Activated naive CD8-positive, alpha-beta T cell treated with anti-CD3 and anti-CD28 coated beads, Interleukin-2, amount 10 ng/mL, durations not matched to agents 7 days and 5 days (primary cell): ENCODE measurements at places on chromosomes 5 and 9.

DNA sequence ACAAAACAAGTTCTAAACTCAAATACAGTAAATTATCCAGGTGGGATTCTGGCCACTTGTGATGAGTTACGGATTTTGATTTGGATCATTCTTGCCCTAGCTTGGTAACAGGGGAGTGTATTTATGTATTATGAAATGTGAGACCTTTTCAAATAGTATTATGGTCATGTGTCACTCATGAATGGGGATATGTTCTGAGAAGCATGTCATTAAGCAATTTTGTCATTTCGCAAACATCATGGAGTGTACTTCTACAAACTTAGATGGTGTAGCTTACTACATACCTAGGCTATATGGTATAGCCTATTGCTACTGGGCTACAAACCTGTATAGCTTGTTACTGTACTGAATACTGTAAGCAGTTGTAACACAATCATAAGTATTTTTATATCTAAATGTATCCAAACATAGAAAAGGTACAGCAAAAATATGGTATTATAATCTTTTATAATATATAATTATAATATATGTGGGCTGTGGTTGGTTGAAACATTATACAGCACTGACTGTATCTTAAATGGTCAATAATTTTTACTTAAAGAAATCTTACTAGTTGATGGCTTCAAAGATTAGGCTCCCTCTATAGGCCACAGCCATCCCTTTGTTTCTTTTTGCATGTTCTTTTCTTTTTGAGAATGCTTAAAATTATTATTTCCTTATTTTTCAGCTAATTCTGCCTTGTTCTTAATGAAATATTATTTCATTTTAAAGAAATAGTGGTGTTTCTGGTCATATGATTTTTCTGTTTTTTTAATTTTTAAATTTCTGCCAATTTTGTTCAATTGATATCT is 128.4 kb downstream of the MAST4 start:
- DNase-seq, result no peak

GRCh38 chr9:88747768-88748167 is 212.8 kb downstream of the NXNL2 start:
- no peak for DNase-seq

DNA sequence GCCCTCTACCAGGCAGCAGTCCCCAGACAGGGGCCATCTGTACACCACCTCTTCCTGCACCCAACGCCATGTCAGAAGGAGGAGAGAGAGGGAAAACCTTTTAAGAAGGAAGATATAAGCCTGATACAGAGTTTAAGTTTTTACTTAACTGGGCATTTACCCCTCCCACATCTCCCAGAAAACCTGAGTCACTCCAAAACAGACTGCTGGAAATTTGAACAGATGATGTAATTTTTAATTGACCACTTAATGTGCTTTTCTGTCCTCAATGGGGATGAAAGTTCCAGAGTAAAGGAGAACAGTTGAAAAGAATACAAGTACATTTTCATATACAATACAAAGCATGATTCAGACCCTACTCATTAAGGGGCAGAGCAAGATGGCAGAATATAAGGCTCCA is 63.9 kb downstream of the TTC39B start:
- DNase-seq, result no peak

DNA sequence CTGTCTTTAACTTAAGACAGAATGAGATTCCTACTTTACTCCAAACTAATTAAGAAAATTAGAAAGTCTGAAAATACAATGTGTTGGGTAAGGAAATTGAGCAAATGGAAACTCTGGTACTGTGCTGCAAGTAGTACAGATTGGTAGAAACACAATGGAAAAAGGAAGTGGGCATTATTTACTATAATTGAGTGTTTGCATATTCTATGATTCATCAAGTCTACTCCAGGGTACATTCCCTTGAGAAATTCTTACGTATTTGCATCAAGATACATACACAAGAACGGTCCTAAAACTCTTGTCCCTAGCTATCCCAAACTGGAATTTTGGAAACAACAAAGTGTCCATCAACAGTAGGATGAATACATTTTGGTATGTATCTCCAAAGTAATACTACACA is 123.5 kb upstream of the TARS1 start:
- no peak for DNase-seq

GRCh38 chr5:153670101-153670500 is 179.6 kb downstream of the GRIA1 start:
- DNase-seq, result no peak

DNA sequence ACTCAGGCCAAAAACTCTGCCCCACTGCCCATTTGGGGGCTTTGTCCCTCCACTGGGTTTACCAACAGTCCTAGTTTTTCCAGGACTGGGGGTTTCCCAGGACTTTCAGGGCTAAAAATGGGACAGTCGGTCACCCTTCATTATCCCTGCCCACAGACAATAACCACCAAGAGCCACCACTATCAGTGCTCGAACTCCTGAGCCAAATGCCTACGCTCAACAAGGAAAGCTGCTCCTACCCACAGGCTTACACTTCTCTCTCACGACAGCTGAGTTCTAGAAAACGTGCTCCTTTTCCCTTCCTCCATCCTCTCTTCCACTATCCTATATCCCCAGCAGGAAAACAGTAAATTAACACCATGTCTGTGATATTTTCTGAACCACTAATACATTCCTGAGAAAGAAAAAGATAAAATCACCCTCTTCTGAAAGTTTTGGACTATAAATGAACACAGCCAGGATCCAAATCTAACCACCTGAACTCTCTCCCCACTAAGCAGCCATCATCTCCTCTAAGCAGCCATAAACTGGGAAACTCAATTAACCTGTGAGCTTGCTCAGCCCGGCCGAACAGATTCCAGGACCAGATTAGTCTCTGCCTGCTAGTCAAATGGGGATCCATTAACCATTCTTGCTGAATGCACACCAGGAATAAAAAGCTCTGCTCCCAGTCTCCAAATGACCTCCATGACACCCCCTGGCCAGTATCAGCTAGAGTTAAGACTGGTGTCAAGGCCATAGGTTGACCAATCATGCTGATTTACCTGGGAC is 41.8 kb downstream of the KLHL3 start:
- no peak for DNase-seq

DNA sequence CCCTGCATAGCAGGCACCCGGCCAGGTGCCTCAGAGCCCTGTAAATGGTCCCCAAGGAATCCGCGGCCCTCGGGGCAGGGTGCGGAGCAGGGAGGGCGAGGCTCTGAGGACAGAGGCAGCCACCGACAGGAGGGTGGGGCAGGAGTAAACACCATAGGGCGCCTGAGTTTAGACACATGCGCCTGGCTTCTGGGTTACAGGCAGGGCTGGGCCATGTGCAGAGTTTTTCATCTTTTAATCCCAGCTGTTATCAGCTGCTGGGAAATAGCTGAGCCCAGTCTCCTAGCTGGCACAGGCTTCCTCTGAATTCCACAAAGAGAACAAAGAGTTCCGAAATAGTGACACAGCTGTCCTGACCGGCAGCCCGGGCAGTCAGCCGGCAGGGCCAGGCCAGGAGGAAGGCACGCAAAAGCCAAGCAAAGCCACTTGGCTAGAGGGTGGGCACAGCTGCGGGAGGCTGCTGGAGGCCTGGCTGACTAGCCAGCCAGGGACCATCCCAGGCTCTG is 98.9 kb upstream of the PHYKPL start:
- no peak for DNase-seq

- no peak for DNase-seq
Observed at GRCh38 chr5:141101059-141101458, 786 bp downstream of the PCDHB3 start.

DNA sequence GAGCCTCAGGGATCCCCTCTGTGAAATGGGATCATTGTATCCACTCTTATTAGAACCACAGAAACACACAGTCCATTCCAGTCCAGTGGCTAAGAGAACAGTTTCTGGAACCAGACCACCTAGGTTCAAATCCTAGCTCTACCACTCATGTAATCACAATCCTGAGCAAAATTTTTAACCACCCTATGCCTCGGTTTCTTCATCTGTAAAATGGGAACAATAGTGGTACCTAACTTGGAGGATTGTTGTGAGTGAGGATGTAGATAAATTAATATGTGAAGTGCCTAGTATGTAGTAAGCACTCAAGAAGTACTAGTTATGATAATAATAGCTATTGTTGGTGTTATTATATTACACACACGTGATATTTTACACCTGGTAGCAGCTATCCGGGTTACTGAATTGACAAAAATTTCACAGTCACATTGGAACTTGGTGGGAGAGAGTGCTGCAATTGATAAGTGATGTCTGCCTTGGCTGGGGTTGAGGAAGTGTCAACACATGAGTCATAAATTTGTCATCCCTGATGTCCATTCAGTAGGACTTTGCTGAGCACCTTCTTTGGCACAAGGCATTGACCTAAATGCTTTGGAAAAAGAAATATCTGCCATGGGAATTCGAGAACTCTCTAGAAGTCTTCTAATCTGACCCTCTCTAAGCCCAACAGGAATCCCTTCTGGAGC is 68.4 kb downstream of the COL27A1 start:
- no peak for DNase-seq

GRCh38 chr9:83630938-83631457 is 8.1 kb downstream of the IDNK start:
- DNase-seq, result no peak

- DNase-seq, result no peak
Observed at GRCh38 chr5:67032921-67033664, 163.5 kb downstream of the CD180 start.

- no peak for DNase-seq
Observed at GRCh38 chr5:132213666-132214065, 14.0 kb downstream of the P4HA2 start.

- no peak for DNase-seq
Observed at GRCh38 chr5:155750571-155750970, 576.4 kb upstream of the SGCD start.
